ENCODE measurements at places on chromosomes 5 and 9. TPM values are rescaled to one million over a fixed set of nuclear protein-coding genes. Genes with fewer than 3 reads are reported as not detected.

- no peak for DNase-seq
Observed at GRCh38 chr9:137666955-137667670, 48.3 kb downstream of the EHMT1 start.

DNA sequence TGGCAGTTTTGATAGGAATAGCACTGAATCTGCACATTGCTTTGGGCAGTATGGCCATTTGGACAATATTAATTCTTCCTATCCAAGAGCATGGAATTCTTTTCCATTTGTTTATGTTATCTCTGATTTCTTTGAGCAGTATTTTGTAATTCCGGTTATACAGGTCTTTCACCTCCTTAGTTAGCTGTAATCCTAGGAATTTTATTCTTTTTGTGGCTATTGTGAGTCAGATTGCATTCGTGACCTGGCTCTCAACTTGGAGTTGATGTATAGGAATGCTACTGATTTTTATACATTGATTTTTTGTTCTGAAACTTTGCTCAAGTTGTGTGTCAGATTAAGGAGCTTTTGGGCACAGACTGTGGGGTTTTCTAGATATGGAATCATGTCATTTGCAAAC, 24.0 kb downstream of the TMEM161B start:
- peak; percentile 91 for DNase-seq

GRCh38 chr5:157543825-157544622, 31.6 kb downstream of the ADAM19 start:
- DNase-seq = no peak

GRCh38 chr9:18829873-18830272, 203.1 kb downstream of the SAXO1 start:
- DNase-seq = no peak

DNA sequence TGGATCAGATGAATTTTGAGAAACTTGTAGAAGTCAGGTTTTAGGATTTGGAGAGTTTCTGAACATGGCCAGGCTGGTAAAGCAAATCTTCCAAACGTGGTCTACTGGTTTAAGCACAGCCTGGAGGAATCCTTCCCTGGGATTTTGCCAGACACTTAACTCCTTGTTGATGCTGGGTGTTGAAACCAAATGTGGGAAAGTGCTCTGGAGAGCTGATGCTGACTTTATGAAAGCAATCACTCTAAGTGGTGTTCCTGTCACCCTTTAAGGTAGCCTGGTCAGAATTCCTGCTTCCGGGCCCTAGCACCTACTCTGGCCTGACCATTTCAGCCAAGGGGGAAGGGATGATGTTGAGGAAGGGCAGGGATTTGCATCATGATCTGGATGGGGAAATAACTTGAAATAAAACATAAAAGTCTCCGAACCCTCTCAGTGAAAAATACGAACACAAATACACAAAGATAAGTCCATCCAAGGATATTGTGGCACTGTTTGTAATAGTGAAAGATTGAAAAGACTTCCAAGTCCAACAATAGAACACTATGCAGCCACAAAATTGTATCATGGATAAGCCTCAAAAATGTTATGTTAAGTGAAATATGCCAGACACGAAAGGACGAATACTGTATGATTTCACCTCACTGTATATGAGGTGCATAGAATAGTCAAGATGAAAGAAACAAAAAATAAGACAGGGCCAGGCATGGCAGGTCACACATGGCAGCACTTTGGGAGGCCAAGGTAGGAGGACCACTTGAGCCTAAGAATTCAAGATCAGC, 57.7 kb downstream of the PDE6A start:
- peak; percentile 10 for DNase-seq

DNA sequence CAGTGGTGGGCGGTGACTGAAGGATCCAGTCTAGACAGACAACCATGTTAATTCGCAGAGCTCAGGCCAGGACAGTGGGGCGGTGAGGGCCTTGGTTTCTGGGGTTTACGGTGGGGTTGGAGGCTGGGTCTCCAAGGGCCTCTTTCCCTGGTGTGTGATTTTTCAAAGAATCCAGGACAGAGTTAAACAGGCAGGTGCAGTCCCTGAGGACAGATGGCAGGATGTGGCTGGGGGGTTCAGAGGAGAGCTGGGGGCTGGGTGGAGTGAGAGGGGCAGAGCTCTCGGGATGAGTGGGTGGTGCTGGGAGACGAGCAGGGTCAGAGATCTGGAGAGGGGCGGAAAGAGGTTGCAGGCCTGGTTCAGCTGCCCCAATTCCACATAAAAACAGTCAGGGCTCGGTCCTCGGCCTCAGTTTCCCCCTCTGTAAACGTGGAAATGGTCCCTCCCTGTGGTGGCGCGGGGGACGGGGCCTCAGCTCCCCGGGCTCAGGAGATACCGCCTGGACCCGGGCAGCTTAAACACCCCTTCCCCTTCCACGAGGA, 145.9 kb downstream of the GAPVD1 start:
- DNase-seq = no peak

GRCh38 chr9:71830153-71830552, 61.8 kb upstream of the CEMIP2 start:
- DNase-seq = no peak

GRCh38 chr9:122192261-122192875, 32.7 kb downstream of the MORN5 start:
- DNase-seq = no peak

DNA sequence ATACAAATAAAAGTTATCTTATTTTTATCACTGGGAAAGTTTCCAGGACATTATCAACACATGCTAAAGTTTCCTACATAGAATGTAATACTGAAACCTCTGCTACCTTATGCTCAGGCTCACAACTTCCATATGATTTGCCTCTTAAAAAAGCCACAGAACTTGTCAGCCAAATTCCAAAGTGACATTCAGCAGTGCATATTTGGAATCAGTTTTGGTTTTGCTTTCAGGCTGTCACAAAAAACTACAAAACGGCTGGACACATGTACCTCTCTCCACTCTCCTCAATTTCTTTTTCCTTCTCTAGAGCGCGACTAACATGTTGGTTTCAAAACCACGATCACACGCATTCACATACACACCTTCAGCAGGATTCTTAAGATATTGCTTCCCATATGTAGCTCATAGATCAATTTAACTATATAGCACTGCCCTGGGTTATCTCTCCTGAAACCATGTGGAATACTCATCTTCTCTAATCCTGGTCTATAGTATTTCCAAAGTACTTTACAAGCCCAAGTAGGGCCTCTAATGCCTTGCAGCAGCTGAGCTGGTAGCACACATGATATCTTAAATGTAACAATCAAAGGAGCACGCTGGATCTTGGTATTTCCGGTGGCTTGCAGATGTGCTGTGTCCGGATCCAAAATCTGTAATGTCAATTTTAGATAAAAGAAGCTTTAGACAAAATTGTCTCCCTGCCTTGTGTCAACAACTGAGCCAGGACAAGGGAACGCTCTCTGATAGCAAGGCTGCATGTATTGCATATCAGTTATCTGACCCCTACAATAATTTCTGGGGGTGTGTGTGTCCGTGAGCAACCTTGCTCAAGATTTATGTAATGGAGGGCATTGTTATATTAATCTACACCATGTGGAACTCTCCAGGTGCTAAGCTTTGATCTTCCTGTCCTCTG, 203.2 kb downstream of the DMRT2 start:
- no peak for DNase-seq

DNA sequence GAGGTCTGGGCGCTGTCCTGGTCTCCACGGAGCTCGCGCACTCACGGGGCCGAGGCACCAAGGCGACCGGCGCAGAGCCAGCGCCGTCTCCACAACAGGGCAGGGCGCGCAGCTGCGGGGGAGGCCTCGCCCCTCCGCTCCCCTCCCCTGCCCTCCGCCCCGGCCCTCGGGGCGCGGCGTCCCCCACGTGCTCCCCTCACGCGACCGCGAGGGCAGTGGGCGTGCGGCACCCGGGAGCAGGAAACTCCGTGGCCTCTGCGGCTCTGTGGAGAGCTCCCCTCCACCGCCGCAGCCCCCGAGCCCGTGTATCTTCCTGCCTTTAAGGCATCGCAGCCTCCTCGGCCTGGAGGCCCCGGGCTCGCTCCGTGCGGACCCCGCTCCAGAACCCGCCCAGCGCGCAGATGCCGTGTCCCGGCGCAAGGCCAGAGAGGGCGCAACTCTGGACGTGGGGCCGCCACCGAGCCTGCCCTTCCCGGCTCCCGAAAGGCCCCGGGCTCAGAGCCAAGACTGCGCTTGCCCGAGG, 708 bp upstream of the TUBB4B start:
- DNase-seq = peak; percentile 82

DNA sequence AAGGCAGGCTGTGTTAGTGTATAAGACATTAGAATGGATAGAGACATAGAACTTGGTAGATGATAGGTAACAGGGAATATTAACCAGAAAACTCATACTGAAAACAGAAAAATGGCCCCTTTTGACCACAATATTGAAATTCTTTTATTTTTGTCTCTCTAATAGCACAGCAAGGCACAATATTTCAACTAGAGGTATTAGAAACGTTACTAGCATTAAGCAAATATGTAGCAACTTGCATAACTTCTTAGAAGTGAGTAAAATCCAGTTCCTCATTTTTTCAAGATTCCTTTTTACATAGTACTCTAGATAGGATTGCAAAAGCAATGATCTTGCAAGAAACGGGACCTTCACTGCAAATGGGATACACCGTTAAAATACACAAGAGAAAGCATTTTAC, 102.7 kb upstream of the VCAN start:
- no peak for DNase-seq

GRCh38 chr5:131846536-131846935, 49.7 kb upstream of the FNIP1 start:
- no peak for DNase-seq

DNA sequence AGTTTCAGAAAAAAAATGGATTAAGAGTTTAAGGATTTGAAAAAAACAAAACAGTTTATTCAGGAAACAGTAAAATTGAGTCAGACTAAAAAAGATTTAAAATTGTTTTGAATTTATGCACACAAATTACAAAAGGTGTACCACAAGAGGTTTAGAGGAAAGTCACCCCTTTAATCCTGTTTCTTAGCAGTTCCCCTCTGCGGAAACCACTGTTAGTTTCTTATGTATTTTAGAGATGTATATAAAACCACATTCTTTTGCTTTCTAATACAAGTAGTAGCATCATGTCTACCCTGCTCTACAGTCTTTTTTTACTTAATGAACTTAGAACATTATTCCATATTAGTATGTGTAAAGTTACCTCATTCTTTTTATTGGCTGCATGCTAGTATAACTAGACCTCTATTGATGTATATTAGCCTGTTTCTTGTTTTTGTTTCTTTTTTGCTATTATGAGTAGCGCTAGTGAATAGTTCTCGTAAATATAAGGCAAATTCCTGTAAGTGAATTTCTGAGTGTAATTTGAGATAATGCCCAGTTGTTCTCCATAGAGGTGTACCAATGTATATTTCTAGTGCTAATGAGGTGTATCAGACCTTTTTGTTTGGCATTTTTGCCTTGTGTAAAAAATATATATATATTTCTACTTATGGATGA, 20.0 kb downstream of the GPBP1 start:
- no peak for DNase-seq

DNA sequence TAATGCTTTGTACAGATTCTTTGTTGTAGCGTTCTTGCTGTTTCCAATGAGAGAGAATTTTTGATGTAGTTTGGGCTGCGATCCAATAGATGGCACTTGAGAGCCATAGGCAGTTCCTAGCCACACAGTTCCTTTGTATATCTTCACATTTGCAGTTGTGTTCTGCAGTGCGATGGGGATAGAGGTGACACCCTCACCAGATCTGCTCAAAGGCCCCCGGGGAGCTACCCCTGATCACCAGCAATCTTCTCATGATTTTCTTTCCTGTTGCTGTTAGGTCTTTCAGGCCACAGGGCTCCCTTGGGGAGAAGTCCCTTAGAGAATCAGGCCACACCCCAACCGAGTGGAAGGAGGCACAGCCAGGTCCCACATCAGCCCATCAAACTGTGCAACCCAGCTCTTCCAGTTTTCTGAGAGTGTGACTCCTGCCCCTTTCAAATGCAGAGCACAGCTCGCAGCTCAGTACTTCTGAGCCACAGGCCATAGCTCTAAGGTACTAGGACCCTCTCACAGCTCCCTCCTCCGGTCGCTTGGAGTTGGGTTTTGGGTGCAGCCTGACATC, 353.7 kb downstream of the SLCO4C1 start:
- no peak for DNase-seq

NUDCD2 gene
- 71.6 TPM for total RNA-seq

ARHGEF37 gene
- total RNA-seq = 5.5 TPM

MCIDAS gene
- total RNA-seq = 1.1 TPM

MYMK gene
- total RNA-seq = not detected

GALNT12 gene
- 52.9 TPM for total RNA-seq

LCN15 gene
- not detected for total RNA-seq

TAS2R1 gene
- total RNA-seq = not detected

FGF1 gene
- total RNA-seq = 0.44 TPM

Measured in PC-9 (cell line).